ENCODE measurements at places on chromosomes 4 and X.
A peak's percentile ranks its signal among the peaks of the same experiment; 100 is the strongest.

- no peak for DNase-seq
These were observed 43.2 kb upstream of the IGSF1 start for GRCh38 chrX:131332331-131332730.

DNA sequence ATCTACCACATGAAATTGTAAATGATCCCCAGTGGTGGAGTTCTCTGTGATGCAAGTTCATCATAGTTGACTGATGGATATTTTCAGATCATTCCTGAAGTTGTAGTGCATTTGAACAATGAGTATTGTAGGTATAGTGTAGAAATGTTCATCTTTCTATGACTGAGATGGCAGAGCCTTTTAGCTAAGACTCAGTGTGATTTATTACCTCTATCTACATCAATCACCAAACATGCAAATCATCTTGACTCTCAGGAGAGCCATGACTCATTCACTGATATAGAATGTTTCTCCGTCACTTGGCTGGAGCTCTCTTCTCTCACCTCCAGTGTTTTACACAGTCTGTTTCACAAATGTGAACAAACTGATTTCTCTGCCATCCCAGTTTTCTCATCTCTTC lies 392.6 kb downstream of the IL1RAPL1 start:
- no peak for DNase-seq

DNA sequence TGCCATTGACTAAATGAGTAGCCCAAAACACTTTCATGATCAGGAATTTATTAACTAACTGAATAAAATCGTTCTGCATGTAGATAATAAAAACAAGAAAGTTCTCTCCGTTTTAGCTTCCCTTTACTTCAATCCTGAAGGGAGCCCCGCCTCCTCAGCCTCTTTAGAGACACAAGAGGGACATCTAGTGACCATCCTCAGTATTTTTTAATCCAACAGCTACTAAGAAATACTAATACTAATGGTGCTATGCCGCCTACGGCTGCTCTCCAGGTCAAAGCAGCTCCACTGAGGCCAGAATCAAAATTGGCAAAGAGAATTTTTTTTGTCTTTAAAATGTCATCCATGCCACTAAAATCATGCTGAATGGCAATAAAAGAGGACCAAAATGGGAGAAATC lies 3.2 kb upstream of the PCDH19 start:
- peak; percentile 64 for DNase-seq

DNA sequence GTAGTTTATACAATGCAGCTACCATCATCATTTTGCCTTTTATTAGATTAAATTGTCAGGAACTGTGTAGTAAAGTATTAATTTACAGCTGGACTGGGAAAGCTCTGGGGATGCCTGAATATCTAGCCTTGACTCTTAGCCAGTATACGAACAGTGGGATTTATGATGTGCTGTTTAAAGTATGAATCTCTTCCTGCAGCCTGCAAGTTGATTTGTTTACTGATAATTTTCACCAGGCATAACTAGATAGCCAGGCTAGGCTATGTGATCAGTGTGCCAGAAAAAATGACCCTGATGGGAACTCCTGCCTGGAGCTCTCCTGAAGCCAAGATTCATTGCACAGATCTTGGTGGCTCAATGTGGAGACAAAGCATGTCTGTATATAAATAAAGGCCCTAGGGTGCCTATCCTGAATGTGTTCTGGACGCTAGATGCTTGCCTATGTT lies 119.2 kb downstream of the SCLT1 start:
- peak; percentile 60 for DNase-seq

DNA sequence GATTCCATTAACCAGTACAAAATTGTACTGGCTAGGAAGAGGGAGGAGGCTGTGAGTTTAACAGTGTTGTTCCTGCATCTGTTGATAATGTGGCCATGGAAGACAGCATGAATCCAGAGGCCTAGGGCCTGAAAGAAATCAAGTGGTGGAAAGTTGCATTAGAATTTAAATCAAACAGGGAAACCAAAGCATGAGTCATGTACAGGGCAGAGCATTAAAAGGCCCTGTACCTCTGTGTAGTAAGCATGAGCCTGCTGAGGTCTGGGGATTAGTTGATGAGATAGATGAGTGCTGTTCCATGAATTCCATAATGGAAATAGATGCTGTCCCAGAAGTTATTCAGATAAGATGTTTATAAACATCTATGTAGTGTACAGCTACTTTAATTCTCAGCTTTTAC lies 58.3 kb downstream of the MID1IP1 start:
- DNase-seq, result peak; percentile 42

GRCh38 chrX:150935467-150935866 lies 37.0 kb upstream of the CD99L2 start:
- DNase-seq, result peak; percentile 50

DNA sequence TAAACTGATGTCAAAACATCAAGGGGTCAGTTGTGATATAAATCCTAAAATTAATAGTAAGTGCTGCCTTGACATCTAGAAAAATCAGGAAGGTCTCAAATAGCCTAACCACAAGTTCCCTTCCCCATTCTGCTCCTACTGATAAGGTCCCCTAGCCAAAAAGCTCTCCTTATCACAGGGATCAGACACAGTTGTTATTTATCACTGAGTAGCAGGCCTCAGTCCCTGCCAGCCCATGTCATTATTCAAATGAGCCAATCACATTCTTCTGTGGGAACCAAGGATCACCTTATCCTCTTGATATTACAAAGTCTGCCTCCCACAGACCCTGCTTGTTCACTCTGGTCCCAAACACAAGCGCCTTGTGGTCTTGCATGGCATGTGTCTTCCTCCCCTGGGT lies 23.3 kb upstream of the TMEM255A start:
- DNase-seq, result no peak

DNA sequence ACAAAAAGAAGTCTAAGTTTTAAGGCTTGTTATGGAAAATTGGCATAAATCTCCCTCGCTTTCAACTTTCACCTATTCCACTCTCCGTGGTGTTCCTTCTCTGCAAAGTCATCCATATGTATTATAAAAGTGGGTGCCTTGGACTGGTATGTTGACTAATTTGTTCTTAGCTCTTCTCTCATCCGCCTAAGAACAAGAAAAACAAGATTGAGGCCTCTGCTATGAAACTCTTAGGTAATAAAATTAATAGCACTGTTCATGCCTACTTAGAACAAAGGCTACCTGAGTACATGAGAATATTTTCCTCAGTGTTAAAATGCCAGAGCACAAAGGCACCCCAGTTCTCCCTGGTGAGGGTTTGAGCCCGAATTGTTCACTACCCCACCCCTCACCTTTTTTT lies 1.3 kb downstream of the CNGA1 start:
- DNase-seq, result no peak

- no peak for DNase-seq
These were observed 40.9 kb upstream of the XK start for GRCh38 chrX:37644381-37645305.

DNA sequence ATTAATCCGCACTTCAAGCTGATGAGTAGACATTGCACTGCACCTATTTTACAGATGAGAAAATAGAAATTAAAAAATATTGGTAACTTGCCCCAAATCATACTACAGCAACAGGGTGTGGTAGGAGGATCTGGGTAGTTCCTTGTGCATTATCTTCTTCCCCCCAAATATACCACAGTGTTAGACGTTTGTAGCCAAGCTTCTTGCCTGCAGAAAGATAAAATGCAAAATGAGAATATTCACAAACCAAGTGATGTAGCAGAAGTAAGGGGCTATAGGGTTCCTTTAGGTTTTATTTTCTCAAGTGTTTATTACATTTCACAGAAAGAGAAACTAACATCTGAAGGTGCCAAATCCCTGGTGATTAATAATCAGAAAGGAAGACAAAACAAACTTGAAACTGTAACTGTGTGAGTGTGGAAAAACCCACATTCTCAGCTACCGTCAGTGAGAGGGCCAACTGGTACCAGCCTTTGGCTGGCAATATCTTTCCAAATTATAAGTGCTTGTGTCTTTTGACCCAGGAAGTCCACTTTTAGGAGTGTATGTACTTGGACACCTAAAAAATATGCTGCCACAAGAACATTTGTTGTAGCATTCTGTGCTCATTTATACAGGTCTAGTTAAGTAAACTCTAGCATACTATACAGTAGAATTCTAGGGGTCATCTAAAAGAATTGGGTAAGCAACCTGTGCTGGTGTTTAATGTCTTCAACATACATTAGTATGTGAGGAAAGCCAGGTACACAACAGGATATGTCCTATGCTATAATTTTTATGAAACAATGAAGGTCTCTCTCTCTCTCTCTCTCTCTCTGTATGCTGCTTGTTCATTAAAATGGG lies 6.7 kb upstream of the CD38 start:
- no peak for DNase-seq

DNA sequence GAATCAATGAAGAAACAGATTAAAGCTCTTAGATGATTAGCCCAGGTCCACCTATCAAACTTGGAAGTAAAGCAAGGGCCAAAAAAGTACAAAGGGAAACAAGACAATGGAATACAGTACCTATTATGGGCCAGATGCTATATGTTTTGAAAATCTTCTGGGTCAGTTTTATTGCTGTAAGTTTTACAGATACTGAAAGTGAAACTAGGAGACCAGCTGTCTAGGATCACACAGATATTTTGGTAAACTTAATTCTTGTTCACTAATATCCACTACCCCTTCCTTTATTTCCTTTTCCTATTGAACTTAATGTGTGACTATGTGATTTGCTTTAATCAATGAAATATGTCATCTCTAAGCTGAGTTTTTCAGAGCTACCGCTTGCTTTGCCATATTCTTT lies 505.4 kb upstream of the PITX2 start:
- DNase-seq, result peak; percentile 16

All from fibroblast of the aortic adventitia (primary cell).